ENCODE measurements at places on chromosomes 13 and 19.

GRCh38 chr19:33777753-33778088 lies 18.9 kb upstream of the KCTD15 start:
- H3K4me3 ChIP-seq, result no peak overlapping the region
- no peak for DNase-seq
- H3K27me3 ChIP-seq, result peaks cover 17% of the 10 kb centered on the region
- H3K36me3 ChIP-seq, result no peaks in the 10 kb centered on the region
- no peak overlapping the region for H3K27ac ChIP-seq

GRCh38 chr19:18062028-18062427 lies 24.7 kb downstream of the IL12RB1 start:
- H3K27me3 ChIP-seq, result no peaks in the 10 kb centered on the region
- no peak for DNase-seq
- H3K27ac ChIP-seq, result no peak overlapping the region

GRCh38 chr13:43200736-43201135 lies 177.3 kb downstream of the DNAJC15 start:
- no peaks in the 10 kb centered on the region for H3K36me3 ChIP-seq
- no peaks in the 10 kb centered on the region for H3K4me1 ChIP-seq
- H3K27ac ChIP-seq, result no peak overlapping the region
- no peak overlapping the region for H3K4me3 ChIP-seq
- DNase-seq, result no peak

GRCh38 chr13:95656386-95657015 lies 12.0 kb upstream of the DZIP1 start:
- no peak overlapping the region for H3K4me3 ChIP-seq
- no peak overlapping the region for H3K27ac ChIP-seq
- no peaks in the 10 kb centered on the region for H3K4me1 ChIP-seq
- no peak for DNase-seq
- H3K36me3 ChIP-seq, result no peaks in the 10 kb centered on the region

GRCh38 chr19:49155005-49155819 lies at the start of gene HRC:
Gene HRC, minus strand, starts transcription at chr19:49155396. Its CDS starts 159 bp downstream, at chr19:49155237.
- no peak within 1 kb of the TSS for H3K4me3 ChIP-seq
- no peak within 1 kb of the TSS for H3K27ac ChIP-seq
- no peaks in the 10 kb centered on the region for H3K36me3 ChIP-seq
- H3K27me3 ChIP-seq, result peaks cover 60% of the 10 kb centered on the region
- no peak for DNase-seq

GRCh38 chr13:48094404-48094780 lies 512 bp downstream of the MED4 start:
- DNase-seq, result peak; percentile 44
- H3K27ac ChIP-seq, result peak overlapping the region; percentile 88
- H3K4me1 ChIP-seq, result peaks cover 41% of the 10 kb centered on the region
- H3K36me3 ChIP-seq, result peaks cover 13% of the 10 kb centered on the region

DNA sequence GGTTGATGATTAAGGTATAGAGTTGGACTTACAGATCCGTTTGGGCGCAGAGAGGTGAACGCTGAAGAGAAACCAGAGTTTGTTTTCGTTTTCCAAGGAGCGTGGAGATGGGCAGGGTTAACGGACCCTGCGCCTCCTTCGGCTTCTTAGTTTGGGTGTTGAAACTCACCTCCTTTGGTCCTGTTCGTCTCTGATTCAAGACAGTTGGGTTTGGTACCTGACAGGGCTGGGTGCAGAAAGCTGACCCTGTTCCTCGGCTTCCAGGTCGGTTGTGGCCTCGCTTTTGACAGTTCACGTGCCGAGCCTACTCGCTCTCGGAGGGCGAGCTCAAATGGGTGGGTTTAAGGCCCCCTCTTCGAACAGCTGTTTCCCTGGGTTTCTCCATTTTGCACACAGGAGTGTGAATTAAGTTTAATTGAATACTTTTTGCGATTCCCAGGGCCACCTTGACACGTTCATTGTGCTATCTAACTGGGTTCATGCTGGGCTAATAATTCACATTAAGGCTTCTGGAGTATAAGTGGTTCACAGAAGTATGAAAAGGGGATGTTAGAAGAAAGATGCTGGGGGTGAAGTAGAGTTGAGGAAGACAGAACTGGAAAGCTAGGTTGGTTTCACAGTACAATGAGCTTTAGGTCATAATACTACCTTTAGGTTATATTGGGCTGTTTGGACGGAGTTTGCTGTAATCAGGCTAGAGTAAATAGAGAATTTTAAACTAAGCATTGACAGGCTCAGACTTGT lies 638 bp downstream of the USPL1 start:
- H3K4me1 ChIP-seq, result peaks cover 30% of the 10 kb centered on the region
- H3K27me3 ChIP-seq, result no peaks in the 10 kb centered on the region
- peaks cover 24% of the 10 kb centered on the region for H3K36me3 ChIP-seq
- peak; percentile 60 for DNase-seq

DNA sequence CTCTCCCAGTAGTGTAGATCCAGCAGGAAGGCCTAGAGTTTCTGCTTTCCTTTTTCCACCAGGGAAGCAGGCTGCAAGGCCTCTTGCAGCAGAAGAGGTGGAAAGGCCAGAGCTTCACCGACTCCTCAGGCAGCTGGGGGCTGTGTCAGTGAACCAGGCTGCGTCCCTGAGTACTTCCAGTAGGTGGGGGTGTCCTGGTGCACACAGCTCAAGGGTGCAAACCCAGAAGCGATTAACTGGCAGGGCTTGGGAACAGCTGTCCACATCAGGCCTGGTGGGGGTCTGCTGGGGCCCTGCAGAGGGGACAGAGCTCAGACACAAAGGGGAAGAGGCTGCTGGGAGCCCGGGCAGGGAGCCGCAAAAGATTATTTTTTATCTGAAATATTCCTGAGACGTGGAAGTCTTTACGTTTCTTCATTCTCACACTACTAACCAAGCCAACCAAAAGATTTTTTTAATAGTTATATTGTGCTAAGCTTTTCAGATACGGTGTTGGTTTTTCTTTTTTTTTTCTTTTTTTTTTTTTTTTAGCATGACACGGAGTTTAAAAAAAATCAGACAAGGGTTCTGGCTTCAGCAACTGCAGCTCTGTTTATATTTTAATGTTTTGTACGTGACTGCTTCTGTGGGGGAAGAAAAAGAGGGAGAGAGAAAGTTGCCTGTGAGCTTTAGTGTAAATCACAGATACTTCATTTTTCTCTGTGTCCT lies 11.0 kb downstream of the TSHZ3 start:
- peaks cover 19% of the 10 kb centered on the region for H3K4me1 ChIP-seq
- no peaks in the 10 kb centered on the region for H3K36me3 ChIP-seq
- no peak overlapping the region for H3K4me3 ChIP-seq

GRCh38 chr19:17424743-17425365 lies 5.0 kb downstream of the MVB12A start:
- no peak overlapping the region for H3K4me3 ChIP-seq
- no peaks in the 10 kb centered on the region for H3K27me3 ChIP-seq
- H3K4me1 ChIP-seq, result peaks cover 10% of the 10 kb centered on the region
- no peak for DNase-seq
- peaks cover 6% of the 10 kb centered on the region for H3K36me3 ChIP-seq

DNA sequence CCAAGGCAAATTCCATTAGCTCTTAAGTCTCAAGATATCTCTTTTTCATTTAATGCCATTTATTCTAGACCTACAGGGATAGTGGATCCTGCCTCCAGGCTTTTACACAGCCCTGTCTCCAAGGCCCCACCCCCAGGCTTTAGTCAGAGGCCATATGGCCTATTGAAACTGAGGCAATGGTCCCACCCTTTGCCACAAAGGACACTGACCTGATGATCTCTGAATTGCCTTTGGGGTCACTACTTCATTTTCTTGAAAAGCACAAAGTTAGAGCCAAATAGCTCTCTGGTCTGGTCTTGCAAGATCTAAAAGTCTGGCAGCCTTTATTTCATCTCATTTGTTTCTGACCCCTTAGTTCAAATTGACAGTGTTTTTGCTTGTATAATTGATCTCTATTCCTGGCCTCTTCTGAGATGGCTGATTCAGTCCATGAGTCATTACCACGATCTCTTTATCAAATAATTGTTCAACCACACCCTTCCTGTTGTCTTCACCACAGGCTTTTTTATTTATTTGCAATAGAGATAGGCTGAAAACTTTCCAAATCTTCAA lies 209.8 kb downstream of the FGF14 start:
- H3K27ac ChIP-seq, result no peak overlapping the region
- H3K4me1 ChIP-seq, result peaks cover 13% of the 10 kb centered on the region
- no peaks in the 10 kb centered on the region for H3K27me3 ChIP-seq
- DNase-seq, result no peak
- H3K36me3 ChIP-seq, result no peaks in the 10 kb centered on the region

GRCh38 chr19:18969931-18970659 lies 29.1 kb upstream of the HOMER3 start:
- peaks cover 6% of the 10 kb centered on the region for H3K27me3 ChIP-seq
- no peak overlapping the region for H3K4me3 ChIP-seq
- H3K36me3 ChIP-seq, result peaks cover 2% of the 10 kb centered on the region
- no peak overlapping the region for H3K27ac ChIP-seq
- peaks cover 10% of the 10 kb centered on the region for H3K4me1 ChIP-seq

GRCh38 chr13:31044364-31045285 lies 112.2 kb downstream of the TEX26 start:
- peaks cover 18% of the 10 kb centered on the region for H3K27me3 ChIP-seq
- H3K4me3 ChIP-seq, result no peak overlapping the region
- no peaks in the 10 kb centered on the region for H3K36me3 ChIP-seq
- H3K27ac ChIP-seq, result peak overlapping the region; percentile 84
- DNase-seq, result peak; percentile 90

GRCh38 chr13:32117001-32117400 lies 85.4 kb downstream of the FRY start:
- H3K27ac ChIP-seq, result no peak overlapping the region
- no peak for DNase-seq
- H3K4me3 ChIP-seq, result no peak overlapping the region
- peaks cover 6% of the 10 kb centered on the region for H3K4me1 ChIP-seq
- H3K36me3 ChIP-seq, result no peaks in the 10 kb centered on the region

- peaks cover 6% of the 10 kb centered on the region for H3K27me3 ChIP-seq
- no peaks in the 10 kb centered on the region for H3K36me3 ChIP-seq
- H3K27ac ChIP-seq, result no peak overlapping the region
- peaks cover 5% of the 10 kb centered on the region for H3K4me1 ChIP-seq
- peak; percentile 46 for DNase-seq
Observed at GRCh38 chr19:49224879-49225278, 67.3 kb downstream of the TRPM4 start.

- H3K36me3 ChIP-seq, result peaks cover 41% of the 10 kb centered on the region
- H3K4me3 ChIP-seq, result no peak overlapping the region
- no peak for DNase-seq
- H3K27me3 ChIP-seq, result no peaks in the 10 kb centered on the region
Observed at GRCh38 chr13:32515246-32515645, 23.3 kb downstream of the N4BP2L2 start.

DNA sequence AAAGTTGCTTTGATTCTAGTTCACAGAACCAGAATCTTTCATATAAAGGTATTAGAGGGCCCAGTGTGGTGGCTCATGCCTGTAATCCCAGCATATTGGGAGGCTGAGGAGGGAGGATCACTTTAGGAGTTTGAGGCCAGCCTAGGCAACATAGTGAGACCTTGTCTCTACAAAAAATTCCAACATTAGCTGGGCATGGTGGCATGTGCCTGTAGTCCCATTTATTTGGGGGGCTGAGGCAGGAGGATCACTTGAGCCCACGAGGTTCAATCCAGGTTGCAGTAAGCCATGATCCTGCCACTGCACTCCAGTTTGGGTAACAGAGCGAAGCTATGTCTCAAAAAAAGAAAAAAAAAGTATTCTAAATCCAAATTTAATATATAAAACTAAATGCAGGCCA lies 9.1 kb downstream of the LDLR start:
- DNase-seq, result no peak
- no peaks in the 10 kb centered on the region for H3K27me3 ChIP-seq
- no peak overlapping the region for H3K27ac ChIP-seq
- H3K36me3 ChIP-seq, result peaks cover 68% of the 10 kb centered on the region

GRCh38 chr19:49188626-49189200 lies 31.1 kb downstream of the TRPM4 start:
- H3K4me1 ChIP-seq, result peaks cover 13% of the 10 kb centered on the region
- no peak overlapping the region for H3K4me3 ChIP-seq
- DNase-seq, result no peak
- no peak overlapping the region for H3K27ac ChIP-seq
- no peaks in the 10 kb centered on the region for H3K36me3 ChIP-seq

DNA sequence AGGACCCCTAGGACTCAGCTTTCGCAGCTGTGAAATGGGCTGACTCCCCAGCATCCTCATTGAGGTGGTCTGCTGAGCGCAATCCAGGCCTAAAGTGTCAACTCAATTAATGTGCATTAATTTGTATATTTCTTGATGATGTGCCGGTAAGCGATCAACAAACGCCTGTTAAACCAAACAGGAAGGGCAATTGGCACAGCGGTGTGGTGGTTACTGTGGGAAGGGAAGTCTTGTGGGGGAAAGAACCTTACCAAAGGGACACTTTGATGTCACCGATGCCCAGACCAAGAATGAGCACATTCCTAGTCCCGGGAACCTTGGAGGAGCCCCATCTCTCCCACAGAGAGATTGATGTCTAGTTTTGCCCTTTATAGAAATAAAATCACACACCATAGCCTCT lies 1.6 kb downstream of the JAK3 start:
- peak; percentile 79 for DNase-seq
- H3K4me3 ChIP-seq, result peak overlapping the region; percentile 86
- H3K27ac ChIP-seq, result peak overlapping the region; percentile 95
- peaks cover 63% of the 10 kb centered on the region for H3K4me1 ChIP-seq
- no peaks in the 10 kb centered on the region for H3K27me3 ChIP-seq
- peaks cover 35% of the 10 kb centered on the region for H3K36me3 ChIP-seq

DNA sequence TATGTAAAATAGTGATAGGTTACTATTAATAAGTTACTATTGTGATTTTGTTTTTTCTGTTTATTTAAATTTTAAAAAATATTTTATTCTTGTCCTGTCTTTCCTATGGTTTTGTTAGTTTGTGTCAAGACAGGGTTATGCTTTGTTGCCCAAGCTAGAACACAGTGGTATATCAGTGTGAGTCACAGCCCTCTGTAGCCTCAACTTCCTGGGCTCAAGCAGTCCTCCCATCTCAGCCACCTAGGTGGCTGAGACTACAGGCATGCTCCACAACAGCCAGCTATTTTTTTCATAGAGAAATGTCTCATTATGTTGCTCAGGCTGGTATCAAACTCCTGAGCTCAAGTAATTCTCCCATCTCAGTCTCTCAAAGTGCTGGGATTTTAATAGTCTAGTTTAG lies 99.5 kb downstream of the ZNF675 start:
- H3K27me3 ChIP-seq, result no peaks in the 10 kb centered on the region
- DNase-seq, result no peak
- H3K27ac ChIP-seq, result no peak overlapping the region
- H3K4me1 ChIP-seq, result no peaks in the 10 kb centered on the region
- H3K4me3 ChIP-seq, result no peak overlapping the region

Measured in activated CD8-positive, alpha-beta memory T cell treated with anti-CD3 and anti-CD28 coated beads, Interleukin-2, amount 10 ng/mL, durations not matched to agents 7 days and 5 days (primary cell).